ENCODE measurements at places on chromosomes 4 and X. TPM values are rescaled to one million over a fixed set of nuclear protein-coding genes. Genes with fewer than 3 reads are reported as not detected.

Gene GAGE1
- not detected for total RNA-seq

Gene GATA1
- not detected for total RNA-seq

Gene SPANXN2
- not detected for total RNA-seq

Gene CXCL8
- total RNA-seq, result 0.30 TPM

Gene GPR34
- total RNA-seq, result 6.2 TPM

- peak; percentile 56 for DNase-seq
Observed at GRCh38 chr4:1628892-1629698, 55.0 kb downstream of the FAM53A start.

GRCh38 chr4:86961605-86962295 is 26.9 kb downstream of the AFF1 start:
- DNase-seq, result no peak

- DNase-seq, result no peak
Observed at GRCh38 chr4:31094474-31094873, 374.3 kb downstream of the PCDH7 start.

DNA sequence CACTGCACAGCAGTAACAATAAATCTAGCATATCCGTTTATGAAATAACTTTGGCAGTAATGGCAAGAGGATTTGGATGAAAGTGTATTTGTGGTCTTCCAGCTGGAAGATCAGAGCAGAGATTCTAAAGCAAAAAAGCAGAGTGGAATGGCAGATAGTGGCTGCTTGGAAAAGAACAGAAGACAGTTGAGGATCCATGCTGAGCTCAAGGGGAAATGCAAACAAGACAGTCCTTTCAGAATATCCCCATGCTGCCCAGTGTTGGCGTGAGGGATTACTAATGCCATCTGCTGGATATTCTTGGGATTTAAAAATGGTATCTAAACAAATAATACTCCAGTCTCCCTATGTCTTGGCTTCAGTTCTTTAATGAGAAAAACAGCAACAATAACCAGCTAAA is 629.1 kb upstream of the ATOH1 start:
- no peak for DNase-seq

DNA sequence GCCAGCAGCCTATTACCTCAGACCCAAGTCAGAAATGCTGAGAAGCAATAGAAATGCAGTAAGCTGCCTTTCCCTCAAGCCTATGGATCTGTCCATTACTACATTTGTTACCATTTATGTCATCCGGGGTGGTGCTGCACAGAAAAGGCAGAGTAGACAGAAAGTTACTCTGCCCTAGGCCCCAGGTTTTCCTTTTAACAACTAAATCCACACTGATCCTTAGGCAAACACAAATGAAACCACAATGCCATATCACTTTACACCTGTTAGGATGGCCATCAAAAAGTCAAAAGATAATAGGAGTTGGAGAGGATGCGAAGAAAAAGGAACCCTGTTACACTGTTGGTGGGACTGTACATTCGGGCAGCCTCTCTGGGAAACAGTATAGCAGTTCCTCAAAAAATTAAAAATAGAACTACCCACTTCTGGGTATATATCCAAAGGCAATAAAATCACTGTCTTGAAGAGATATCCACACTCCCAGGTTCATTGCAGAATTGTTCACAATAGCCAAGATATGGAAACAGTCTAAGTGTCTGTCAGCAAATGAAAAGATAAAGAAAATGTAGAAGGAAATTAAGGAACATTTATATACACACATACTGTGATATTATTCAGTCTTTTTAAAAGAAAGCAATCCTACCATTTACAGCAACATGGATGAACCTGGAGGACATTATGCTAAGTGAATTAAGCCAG is 186.3 kb downstream of the NWD2 start:
- no peak for DNase-seq

GRCh38 chr4:24451870-24452269 is 132.5 kb downstream of the DHX15 start:
- DNase-seq, result no peak

GRCh38 chr4:128606173-128606572 is 203.3 kb upstream of the JADE1 start:
- no peak for DNase-seq

DNA sequence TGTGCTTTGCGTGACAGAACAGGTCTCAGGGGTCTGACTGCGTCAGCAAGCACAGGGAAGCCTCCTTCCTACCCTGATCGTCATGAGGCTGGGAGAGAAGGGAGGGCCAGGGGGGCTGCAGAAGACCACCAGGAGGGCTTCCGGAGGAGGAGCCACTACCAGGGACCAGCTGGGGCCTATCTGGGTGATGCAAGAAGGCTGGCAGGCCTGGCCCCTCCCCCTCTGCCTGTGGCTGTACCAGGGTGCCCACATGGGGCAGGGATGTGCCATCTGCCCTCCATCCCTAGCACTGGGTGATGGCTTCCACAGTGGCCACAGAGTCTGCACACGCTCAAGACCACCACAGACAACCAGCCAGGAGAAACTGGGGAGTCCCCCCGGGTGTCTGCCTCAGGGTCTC is 116.4 kb upstream of the NKX1-1 start:
- no peak for DNase-seq

- DNase-seq, result no peak
Observed at GRCh38 chrX:44949125-44949524, 76.1 kb downstream of the KDM6A start.

DNA sequence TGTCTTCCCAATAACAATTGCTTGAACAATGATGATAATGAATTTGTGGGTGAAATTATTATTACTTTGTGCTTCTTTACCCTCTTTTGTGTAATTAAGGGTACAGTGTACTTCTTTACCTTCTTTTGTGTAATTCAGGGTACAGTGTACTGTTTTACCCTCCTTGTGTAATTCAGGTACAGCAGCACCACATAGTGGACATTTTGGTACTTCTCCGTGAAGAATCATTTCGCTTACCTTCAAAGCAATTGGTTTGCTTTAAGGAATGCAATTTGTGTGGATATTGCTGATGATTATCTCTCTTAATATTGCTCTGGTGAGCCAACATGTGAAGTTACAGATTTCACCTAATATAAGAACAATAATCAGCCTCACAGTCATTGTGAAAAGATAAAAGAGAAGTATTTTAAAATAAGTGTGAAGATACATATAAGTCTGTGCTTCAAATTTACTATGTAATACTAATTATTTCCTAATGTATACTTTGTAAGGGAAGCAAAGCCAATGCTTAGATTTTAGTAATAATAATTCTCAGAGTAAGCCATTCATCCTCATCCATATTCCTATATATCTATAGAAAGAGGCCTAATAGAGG is 27.2 kb upstream of the SEC24B start:
- no peak for DNase-seq

DNA sequence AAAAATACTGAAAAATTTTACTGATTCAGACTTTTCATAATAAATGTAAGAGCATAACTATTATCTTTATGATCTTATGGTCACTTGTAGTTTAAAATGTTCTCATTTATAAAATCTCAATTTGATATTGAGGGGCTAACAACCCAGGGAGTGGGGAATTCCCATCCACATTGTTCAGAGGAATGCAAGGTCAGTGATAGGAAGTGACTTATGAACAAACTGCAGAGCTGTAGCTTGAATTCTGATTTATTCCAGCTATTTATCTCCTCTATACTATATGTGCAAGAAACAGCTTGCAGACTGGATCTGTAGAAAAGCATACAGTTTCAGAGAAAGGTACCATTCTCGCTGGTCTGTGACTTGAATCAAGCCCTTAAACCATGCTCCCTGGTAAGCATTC is 61.6 kb downstream of the SEC24D start:
- no peak for DNase-seq

GRCh38 chr4:42452823-42453222 is 55.5 kb downstream of the SHISA3 start:
- no peak for DNase-seq

DNA sequence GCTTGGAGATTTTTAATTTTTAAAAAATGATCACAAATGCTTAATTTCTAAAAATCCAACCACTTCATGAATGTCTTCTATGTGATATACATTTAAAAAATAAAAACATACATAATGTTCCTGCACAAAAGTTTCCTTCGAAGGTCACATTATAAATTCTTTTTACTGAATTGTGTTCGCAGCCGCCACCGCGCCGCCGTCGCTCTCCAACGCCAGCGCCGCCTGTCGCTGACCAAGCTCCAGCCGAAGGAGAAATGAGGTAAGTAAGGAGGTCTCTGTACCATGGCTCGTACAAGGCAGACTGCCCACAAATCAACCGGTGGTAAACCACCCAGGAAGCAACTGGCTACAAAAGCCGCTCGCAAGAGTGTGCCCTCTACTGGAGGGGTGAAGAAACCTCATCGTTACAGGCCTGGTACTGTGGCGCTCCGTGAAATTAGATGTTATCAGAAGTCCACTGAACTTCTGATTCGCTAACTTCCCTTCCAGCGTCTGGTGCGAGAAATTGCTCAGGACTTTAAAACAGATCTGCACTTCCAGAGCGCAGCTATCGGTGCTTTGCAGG is 48.8 kb upstream of the NEUROG2 start:
- no peak for DNase-seq

- no peak for DNase-seq
Observed at GRCh38 chrX:151536571-151536970, 26.9 kb upstream of the PASD1 start.

DNA sequence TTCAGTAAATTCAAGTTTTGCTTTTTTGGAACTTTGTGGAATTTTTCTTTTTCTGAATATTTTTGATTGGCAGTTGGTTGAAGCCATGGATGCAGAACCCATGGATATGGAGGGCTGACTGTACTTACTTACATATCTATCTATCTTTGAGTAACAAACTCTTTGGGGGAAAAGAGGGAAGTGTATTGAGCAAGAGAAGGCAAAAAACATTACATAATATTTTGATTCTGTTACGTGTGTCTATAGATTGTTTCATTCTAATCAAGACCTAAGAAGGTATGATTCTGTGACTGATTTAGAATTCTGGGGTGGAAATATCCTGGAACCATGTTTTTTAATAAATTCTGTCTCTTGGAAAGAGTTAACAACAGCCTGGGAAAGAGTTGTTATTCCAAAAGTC is 31.5 kb downstream of the GRSF1 start:
- DNase-seq, result no peak

DNA sequence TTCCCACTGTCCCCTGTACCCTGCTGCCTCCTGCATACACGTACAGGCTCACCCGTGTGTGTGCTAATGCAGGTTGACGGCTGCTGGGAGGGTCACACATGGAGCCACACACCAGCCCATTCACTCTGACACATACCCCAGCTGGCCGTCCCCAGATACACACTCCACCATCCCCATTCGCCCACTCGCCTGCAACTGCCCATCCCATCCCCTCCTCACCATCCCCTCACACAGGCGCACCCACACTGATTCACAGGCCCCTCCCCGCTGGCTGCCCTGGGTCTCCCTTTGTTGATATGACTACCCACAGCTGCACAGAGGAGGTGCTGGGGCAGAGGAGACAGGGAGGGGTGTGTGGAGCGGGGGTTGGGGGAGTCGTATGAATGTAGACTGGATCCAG is 25.7 kb downstream of the PJA1 start:
- no peak for DNase-seq

- no peak for DNase-seq
Observed at GRCh38 chrX:22059775-22060174, 27.6 kb downstream of the PHEX start.

DNA sequence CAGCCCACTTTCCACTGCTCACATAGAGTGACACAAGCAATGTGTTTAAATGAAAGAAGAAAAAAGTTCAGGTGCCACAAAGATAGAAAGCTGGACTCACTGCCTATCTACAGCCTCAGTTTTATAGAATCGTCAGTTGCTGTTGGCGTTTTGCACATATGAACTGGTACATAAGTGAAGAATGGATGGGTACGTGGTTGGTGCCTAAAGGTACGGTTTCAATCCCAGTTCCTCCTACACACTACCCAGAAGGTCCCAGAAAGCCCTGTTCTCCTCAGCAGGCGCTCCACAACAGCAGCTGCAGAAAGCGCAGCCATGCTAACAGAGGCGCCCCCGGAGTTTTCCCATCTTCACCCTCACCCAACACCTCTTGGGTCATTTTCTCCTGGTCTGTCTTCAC is 23.6 kb downstream of the CHST7 start:
- DNase-seq, result no peak

DNA sequence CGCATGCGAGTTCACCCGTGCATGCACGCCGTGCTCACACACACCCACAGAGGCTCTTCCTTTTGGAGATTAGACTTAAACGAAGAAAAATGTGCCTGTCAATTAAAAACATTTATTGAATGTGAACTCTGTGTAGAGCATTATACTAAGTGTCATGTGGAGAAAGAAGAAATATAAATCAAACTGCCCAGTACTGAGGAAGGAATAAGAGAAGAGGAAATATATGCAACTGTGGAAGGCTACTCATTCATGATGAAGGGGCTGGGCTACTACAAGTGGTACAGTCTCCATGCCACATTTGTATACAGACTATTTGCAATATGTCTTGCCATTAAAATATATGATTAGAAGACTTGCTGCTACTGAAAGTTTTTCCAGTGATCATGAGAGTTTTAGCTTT is 714.7 kb downstream of the DMD start:
- no peak for DNase-seq

GRCh38 chr4:82437285-82438005 is 7.1 kb downstream of the ENOPH1 start:
- no peak for DNase-seq

DNA sequence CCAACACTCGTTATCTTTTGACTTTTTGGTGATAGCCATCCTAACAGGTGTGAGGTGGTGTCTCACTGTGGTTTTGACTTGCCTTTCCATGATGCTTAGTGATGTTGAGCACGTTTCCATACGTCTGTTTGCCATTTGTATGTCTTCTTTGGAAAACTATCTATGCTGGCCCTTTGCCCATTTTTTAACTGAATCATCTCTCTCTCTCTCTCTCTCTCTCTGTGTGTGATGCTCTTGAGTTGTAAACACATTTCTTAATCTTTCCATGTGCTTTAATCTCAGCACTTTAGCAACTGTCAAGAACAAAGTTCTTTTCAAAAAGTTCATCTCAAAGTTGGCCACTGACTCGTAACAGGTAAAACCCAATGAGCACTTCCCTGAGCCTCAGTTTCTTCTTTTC is 10.5 kb downstream of the SORBS2 start:
- no peak for DNase-seq

GRCh38 chr4:55876387-55876786 is 22.9 kb downstream of the EXOC1 start:
- no peak for DNase-seq

DNA sequence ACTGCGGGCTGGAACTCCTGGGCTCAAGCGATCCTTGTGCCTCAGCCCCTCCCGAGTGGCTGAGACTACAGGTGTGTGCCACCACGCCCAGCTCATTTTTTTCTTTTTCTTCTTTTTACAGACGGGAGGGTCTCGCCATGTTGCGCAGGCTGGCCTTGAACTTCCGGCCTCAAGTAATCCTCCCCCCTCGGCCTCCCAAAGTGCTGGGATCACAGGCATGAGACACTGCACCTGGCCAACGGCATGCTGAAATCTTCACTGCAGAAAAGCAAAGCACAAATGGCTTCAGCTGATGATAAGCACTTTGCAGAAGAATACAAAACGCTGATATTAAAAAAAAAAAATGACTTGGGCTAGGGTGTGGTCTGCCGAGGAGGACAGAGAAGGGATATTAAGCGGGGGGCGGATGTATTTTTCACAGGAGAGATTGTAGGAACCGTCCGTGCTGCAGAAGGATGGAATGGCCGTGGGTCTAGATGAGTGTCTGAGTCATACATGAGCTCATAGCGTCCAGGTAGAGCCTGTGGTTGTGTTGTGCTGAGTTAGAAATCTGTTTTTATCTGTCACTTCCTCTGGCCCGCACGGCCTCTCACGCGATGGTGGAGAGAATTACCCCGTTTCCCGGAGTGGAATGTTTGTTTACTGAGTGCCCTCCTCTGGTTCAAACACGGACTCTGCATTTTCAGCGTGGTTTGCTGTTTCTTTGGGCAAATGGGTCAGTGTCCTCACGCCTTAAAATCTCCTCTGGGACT is 8.5 kb upstream of the AKAP17A start:
- DNase-seq, result no peak

Data from left ventricle myocardium inferior (tissue), 1 donor.